CD4-positive, alpha-beta T cell treated with Interleukin-17A for 1 hour (primary cell): ENCODE measurements at places on chromosomes 2 and 18.
A peak's percentile ranks its signal among the peaks of the same experiment; 100 is the strongest.

DNA sequence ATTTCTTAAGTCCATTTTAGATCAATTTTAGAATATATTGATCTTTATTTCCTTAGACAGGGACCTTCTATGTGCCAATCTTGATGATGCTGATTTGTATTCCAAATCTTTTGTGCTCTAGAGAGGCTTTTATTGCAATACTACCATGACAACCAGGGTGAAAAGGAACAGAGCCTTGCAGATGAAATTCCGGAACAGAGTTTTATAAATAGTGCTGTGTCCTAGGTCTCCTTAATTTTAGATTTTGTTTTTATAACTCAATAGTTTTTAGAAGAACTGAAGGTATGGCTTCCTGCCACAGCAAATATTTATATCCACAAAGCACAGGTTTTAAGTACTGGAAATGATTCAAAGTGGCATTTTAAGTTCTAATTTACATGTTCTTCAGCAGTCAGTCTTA, 160.2 kb downstream of the PMAIP1 start:
- no peak for DNase-seq

DNA sequence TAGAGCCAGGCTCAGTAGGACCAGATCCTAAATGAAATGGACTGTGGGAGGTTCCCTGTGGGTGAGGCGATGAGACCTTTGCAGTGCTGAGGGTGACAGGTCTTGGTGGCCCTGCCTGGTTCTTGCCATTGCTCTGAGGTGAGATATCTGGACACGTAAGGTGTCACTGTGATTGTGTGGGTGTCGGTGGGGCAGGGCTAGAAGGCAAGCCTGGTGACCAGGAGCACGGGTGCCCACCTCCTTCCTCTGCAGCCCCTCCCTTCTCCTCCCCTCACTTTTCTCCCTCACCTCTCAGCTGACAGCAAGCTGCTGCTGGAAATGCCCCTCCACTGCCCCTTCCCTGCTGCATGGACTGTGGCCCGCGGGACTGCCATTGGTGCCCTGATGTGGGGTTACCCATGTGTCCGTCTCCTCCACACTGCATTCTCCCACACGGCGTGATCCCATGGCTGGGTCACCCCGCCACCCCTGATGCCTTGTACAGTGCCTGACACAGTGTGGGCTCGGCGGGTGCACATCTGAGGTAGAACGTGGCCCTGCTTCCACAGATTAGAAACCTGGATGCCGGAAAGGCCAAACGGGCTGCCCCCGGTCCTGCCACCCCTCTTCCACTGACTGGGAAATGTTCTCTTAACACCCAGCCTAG, 55.6 kb upstream of the FOSL2 start:
- DNase-seq: no peak

DNA sequence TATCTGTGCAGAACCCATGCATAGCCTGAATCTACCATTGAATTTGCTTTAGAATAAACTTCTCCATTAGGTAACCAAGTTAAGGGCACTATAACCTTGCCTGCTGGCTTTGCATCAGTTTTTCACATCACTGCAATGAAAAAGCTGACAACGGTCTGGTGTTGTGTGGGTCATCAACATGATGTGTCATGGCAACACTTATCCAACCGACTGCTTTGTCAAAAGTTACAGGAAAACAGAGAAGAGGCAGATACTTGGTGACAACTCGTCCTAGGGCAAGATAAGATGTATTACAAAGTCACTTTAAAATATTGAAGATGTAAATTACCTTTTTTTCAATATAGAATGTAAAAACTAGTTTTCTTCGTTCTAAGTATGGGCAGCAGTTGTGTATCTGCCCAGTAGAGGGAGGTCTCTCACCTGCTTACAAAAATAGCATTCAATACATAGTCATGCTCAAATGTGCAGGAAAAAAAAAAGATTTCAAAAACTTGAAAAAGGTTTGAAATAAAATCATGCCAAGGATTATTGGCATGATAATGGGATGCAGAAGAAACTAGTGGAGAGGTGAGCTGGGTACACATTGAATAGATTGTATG, 96.3 kb downstream of the EVA1A start:
- no peak for DNase-seq

DNA sequence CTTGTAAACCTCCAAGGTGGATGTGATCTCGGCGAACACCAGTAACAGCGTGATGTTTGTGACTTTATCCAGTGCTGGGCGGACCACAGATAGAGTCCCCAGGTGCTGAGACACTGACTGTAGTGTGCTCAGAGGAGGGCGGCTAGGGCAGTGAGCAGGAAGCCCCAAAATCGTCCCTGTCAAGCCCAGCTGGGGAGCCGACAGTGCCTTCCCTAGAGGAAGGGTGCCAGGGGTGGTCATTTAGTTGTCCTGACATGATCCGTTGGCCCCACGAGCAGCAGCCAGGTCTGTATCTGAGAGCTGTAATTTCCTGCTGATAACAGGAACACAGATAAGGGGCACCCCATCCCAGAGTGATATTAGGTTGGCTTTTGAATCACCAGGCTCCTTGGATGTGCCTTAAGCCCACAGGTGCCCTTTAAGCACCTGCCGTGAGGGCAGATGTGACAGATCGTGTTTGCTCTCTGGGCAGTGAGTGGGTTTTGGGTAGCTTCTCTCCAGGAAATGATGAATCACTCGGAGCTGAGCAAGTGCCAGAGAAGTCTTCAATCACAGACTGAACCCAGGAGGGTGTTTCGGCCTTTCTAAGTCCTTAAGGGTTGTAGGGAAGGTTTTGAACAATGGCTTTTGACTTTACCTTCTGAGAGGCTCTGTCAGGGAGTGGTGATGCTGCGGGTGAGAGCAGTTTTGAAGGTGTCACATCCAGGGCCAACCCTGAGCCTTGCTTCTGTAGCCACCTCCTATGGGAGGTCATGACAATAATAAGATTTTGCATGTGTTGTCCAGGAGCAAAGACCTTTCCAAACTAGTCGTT, 7.7 kb downstream of the LPIN1 start:
- peak; percentile 77 for DNase-seq
